Psoas muscle (tissue), 8 donors: ENCODE measurements at places on chromosomes 2 and 18. TPM values are rescaled to one million over a fixed set of nuclear protein-coding genes. Genes with fewer than 3 reads are reported as not detected.

GRCh38 chr2:152508446-152508845, 173.5 kb downstream of the FMNL2 start:
- no peak for DNase-seq

The SPC25 gene
- polyA plus RNA-seq, result not detected

- DNase-seq, result no peak
Measured at GRCh38 chr2:239122421-239123110, 274.7 kb downstream of the TWIST2 start.

The CYP27C1 gene
- polyA plus RNA-seq, result 0.21 TPM

DNA sequence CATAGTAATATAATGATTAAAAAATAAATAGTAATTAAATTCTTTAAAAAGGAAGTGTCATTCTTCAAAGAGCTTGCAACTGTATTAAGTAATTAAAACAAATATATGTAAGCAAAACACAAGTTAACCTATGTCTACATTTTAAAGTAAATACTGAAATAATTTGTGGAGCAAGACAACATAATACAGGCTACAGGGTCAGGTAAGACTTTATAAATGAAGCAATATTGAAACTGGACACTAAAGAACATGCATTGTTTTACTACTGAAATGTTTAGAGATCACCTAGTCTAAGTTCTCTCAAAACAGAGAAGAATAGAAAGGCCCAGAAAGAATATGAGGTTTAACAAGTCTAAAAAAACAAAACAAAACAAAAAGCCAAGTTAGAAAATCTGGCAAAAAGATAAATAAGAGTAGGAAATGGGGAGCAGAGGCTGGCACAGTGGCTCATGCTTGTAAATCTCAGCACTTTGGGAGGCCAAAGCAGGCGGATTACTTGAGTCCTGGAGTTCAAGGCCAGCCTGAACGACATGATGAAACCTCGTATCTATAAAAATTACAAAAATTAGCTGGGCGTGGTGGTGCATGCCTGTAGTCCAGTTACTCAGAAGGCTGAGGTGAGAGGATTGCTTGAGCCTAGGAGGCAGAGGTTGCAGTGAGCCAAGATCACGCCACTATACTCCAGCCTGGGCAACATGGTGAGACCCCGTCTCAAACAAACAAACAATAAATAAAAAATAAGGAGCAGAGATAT, 34.4 kb downstream of the VPS54 start:
- DNase-seq, result no peak

GRCh38 chr18:70421471-70422390, 132.9 kb downstream of the SOCS6 start:
- peak; percentile 82 for DNase-seq

- no peak for DNase-seq
Measured at GRCh38 chr2:98164256-98164655, 77.3 kb downstream of the VWA3B start.

The TUBB8B gene
- polyA plus RNA-seq, result not detected

The SYT4 gene
- polyA plus RNA-seq, result 0.05 TPM

DNA sequence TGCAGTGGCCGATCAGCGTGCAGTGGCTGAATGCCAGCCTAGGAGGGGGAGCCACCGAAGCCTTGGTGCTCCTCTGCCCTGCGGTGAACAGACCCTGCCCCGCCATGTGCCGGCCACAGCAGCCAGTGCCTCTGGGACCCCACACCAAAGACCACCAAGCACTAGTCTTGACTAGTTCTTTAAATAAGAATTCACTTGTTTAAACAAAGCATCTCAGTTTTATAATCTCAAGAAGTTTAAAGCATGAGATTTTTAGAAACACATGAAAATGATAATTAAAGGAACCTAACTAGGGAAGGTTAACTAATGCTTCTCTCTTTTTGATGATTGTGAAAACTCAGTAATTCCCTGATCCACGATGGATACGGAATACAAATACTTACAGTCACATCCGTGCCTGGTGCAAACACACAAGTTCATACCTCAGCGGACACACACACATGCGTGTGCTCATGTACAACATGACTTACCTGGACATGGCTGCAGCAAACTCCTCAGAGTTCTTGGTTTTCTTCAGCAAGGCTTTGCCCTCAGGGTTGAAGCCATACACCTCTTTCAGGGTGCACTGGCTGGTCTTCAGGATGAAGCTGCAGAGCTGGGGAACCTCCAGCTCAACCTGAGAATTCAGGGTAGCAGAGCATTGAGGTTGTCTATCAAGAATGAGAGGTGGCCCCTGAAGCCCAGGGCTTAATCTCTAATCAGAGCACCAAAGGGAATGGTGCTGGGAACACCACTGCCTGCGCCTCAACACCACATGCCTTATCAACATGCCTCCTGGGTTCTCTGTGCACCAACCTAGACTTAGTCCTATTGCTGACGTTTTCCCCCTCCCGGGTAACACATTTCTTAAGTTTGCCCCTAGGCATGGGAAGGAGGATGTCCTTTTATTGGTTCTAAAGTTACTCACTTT, 3.1 kb downstream of the APOB start:
- no peak for DNase-seq

- DNase-seq, result no peak
Measured at GRCh38 chr2:240999873-241000541, 1.6 kb downstream of the SNED1 start.

GRCh38 chr2:117492209-117492851, 322.2 kb upstream of the DDX18 start:
- DNase-seq, result no peak

- no peak for DNase-seq
Measured at GRCh38 chr2:16767789-16768476, 102.3 kb upstream of the CYRIA start.

DNA sequence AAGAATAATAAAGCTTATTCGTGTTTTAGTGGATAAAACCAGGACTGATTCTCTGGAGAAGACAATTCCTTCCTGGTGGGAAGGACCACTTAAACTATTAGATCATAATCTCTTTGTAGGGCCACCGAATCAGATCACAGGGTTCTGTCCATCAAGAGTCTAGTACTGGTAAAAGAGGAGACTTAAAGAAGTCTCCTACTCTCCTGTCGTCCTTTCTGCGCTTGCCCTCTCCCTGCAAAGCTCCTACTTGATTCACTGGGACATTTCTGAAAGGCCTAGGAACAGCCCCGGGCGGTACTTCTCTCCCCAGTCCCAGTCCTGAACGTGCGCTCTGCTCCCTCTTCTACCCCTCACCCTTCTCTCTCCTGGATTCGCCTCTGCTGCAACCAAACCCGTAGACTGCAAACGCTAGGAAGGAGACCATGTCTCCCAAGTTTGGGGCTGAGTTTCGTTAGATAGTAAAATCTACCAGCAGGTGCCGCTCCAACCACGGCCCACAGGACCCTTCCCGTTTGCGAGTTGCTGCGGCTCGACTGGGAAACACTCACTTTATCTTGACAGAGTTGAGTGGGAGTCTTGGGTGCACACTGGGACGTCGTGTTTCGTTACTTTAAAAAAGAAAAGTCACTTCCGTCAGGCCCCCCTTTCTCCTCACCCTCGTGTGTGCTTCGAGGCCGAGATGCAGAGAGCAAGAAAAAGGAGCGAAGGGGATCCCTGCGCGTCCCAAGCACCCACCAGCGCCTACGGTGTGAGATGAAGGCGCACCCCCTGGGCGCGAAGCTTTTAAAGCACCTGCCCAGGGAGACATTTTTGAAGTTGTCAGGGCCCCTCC, 923 bp downstream of the FIGLA start:
- peak; percentile 31 for DNase-seq

- no peak for DNase-seq
Measured at GRCh38 chr18:42707080-42707479, 408.4 kb downstream of the RIT2 start.

The MCM6 gene
- polyA plus RNA-seq, result 4.5 TPM

The CDH20 gene
- 16.3 TPM for polyA plus RNA-seq

DNA sequence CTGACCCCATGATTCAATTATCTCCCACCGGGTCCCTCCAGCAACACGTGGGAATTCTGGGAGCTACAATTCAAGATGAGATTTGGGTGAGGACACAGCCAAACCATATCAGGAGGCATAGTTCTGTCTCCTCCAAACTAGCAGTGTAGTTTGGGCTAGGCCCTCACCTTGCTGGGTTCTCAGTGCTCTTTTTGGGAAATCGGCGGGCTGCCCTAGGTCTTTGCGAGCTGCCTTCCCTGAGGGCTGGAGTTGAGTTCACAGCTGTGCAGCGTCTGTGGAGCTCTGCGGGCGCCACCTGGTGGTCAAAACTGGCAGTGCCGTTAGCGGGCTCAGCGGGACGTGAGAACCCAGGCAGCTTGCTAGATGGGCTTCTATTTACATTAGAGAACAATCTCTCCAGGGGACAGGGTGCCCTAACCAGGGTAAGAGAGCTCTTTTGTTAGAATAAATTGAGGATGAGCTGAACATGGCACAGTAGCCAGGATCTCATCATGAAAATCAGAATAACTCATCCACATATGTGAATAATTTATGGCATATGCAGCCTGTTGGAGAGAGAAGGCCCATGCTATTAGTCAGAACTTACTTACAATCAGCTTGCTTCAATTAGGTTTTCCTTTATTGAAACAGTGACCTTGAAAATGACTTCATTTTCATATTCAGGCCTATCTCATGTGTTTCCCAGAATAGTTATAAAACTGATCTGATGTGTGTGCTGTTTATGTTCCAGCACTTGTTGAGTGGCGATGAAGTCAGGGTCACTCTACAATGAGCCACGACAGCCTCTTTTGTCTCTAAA, 27.4 kb upstream of the YES1 start:
- peak; percentile 90 for DNase-seq
